ENCODE measurements at places on chromosomes 5 and 9.
A peak's percentile ranks its signal among the peaks of the same experiment; 100 is the strongest.

DNA sequence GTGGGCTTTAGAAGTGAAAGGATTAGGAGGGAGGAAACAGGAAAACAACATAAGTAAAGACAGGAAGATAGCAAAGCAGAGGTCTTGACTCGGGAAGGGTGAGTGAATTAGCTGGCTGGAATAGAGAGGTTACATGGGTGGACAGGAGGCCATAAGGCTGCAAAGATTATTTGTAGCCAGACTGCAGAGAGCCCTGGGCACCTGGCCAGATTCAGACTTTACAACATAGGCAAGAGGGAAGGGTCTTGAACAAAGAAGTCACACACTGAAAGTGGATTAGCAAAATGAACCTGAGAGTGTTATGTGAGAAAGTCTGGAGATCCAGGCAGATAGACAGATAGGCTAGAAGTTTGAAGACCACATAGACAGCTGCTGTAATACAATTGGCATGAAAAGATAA, 29.7 kb upstream of the CER1 start:
- DNase-seq: no peak

DNA sequence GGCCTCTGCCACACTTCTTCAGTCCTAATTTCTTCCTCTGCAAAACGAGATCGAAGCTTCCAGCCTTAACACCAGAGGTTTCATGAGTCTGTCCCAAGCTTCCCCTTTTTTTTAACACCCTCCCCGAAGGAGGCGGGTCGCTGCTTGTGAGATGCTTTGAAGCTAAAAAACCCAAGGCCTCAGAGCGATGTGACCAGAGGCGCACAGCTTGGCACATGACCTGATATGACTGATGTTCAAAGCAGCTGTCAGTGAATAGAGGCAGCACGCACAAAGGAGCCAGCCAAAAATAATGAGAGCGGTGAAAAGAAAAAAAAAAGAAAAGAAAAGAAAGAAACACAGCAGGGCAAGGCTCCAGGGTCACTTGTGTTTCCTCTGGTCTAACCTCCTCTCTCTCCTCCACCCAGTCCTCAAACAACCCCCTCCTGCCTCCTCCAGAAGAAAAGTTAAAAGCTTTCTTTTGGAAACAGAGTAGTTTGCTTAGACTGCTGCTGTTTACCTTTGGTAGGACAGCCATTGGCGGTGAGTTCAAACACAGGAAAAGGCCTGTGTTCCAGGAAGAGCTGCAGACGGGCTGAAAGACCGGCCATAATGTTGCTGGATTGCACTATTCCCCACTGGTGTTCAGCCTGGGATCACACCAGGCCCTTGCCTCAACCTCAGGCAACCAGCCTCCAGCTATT, 10.9 kb upstream of the ZNF366 start:
- DNase-seq: peak; percentile 60

GRCh38 chr9:20561531-20561930, 60.8 kb downstream of the MLLT3 start:
- no peak for DNase-seq

GRCh38 chr5:128579093-128579492, 41.0 kb upstream of the FBN2 start:
- DNase-seq: peak; percentile 3

DNA sequence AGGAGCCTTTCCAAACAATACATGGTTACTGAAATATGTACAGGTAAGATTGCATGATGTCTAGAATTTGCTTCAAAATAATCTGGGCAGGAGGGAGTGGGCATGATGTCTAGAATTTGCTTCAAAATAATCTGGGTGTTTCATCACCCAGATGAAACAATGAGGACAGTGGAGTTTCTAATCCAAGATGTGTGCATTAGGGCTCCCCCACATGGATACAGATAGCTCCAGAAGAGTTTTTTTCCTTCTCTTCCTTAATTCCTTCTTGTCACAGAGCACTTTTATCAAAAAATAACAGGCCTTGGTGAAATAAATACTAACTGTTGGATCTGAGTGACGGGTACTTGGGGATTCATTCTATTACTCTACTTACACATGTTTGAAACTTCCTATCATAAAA, 14.9 kb downstream of the ATOX1 start:
- DNase-seq: no peak

GRCh38 chr5:139600336-139600949, 39.3 kb downstream of the UBE2D2 start:
- DNase-seq: no peak

DNA sequence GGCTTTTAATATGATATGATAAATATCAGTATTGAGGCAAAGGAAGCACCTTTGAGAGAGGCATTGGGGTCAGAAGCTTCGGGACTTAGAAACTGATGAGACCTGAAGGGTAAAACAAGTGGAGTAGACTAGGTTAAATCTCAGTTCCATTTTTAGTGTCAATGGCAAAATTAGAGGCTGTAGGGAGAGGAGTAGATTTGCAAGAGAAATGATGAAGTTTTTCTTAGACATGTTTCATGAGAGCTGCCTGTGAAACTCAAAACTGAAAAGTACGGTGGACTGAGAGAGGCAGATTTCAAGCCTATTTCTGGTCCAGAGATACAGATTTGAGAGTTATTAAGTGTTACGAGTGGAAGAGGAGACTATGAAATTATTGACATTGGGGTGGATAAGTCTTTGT, 278.5 kb downstream of the TAF11L14 start:
- no peak for DNase-seq

DNA sequence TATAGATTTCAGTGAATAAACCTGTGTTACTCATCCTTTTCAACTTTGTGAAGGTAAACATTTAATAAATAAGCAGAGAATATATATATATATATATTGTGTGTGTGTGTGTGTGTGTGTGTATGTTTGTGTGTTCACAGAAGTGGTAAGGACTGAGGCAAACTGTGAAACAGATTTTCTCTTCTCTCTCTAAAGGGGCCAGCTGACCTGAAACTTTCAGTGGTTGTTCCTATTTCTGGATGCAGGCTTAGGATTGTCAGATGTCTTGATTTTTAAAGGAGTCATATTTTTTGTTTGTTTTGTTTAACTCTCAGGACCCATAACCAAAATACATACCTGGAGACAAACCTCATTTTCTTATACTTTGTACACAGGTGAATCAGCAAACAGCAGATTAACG, 714.9 kb upstream of the MEF2C start:
- DNase-seq: no peak

DNA sequence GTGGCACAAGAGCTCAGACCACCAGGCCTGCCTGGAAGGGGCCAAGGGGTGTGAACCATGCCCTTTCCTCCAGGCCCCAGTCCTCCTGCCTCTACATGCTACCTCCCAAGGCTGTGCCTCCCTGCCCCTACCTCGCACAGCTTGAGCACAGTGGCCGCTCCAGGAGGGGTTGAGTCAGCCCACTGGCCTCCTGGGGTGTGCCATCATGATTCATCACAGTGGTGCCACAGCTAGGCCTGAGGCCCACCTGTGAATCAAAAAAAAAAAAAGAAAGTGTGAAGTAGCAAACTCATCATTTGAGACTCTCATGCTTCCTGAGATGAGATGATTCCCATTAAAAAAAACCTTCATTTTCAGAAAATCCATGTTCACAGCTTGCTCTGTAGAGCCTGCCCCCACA, 240.5 kb downstream of the HSPA4 start:
- no peak for DNase-seq

DNA sequence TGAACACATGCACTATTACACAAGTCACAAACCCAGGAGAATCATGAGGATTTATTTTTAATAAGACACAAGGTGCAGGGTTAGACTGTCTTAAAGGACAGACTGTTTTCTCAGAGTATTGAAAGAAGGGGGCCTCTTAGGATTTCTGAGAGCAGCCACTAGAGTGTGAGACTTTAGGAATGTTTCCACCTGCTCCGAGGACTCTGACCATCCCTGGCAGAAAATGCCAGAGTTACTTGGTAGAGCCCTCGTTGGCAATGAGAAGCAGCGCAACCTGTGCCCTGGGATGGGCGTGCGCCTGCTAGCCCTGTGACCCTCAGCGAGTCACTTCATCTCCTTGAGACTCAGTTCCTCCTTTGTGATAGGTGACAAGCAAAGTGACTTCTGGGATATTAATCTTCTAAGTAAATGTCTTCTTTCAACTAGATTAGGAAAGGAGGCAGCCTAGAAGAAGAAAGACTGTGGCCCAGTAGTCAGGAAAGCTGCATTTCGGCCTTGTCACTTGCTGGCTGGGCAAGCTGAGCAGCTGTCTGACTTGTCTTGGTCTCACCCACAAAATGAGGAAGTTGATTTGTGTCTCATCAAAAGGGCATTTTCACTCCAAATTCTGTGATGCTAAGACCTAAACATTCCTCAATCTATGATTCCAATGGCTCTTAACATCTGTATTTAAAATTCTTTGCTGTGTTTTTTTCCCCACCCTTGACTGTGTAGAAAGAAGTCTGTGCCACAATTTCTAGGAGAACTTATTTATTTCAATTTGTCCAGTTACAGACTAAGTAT, 60.5 kb downstream of the PTCD2 start:
- no peak for DNase-seq

GRCh38 chr9:81819859-81820546, 108.2 kb upstream of the SPATA31D4 start:
- DNase-seq: peak; percentile 69

DNA sequence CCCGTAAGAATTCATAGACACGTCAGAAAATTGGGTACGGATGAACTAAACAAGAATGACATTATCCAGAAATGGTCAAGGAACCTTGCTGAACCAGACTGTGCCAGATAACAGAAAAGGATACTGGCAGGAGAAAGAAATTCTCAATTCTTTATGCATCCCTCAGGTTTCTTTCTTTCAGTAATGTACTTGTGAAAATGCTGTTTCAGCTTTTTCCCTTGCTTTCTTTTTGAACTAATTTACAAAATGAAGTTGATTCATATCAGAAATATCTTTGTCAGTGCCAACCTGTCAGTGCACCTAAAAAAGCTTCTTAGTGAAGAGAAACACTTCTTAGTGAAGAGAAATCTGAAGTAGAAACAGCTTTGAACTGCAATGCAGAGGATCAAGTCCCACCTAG, 643.6 kb upstream of the RORB start:
- no peak for DNase-seq

DNA sequence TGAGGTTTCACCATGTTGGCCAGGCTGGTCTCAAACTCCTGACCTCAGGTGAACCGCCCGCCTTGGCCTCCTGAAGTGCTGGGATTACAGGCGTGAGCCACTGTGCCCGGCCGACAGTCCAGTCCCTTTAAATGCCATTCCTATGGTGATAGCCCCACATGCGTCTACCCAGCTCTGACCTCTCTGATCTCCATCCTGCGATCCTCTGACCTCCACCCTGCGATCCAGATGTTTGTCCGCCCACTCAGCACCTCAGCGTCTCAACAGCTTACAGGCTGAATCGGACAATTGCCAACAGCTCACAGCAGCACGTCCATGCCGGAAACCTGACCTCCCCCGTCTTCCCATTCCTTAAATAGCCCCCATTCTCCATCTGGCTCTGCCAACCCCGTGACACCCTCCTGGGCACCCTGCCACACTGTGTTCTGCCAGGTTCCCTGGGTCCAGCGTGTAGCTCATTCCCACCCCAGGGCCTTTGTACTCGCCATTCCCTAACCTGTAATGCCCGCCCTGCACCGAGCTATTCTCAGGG, 44.0 kb upstream of the RNU6ATAC start:
- no peak for DNase-seq

DNA sequence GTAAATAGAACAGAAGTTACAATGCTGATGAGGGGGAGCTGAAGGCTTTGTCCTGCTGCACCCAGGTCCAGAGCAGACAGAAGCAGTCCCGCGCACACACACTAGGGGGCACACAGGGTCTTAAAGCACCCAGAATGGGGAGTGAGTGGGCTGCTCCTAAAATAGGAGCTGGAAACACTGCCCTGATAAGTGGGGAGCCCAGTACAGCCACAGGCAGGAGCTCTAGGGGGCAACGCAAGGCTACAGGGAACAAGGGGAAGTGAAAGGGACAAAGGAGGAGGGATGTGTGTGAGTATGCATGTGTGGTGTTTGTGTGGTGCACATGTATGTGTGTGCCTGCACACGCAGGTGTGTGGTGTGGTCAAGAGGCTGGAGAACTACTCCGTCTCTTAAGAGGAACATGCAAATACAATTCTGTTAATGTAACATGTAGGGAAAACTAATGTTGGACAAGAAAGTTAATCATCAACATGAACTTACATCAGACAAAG, 191.5 kb downstream of the ROR2 start:
- DNase-seq: no peak

- DNase-seq: no peak
Measured at GRCh38 chr5:161851691-161852299, 3.9 kb downstream of the GABRA1 start.

- DNase-seq: no peak
Measured at GRCh38 chr5:29024052-29024451, 1985.7 kb upstream of the CDH9 start.

DNA sequence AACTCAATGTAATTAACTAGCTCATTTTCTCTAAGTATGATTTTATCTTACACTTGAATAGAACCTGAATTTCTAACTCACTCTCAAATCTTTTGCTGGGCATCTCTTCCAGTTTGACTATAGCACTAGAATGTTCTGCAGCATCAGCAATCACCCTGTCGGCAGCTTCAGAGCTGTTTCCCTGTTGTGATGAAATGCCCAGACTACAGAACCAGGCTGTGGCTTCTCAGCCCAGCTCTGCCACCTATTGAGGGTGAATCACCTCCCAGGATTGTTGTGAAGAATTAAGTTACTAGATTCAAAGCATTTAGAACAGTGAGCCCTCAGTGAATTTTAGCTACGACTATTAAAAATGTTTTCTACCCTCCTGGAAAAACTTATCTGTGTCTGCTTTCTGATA, 90.4 kb upstream of the ANKRD55 start:
- no peak for DNase-seq
